ENCODE measurements at places on chromosomes 11 and 22.

DNA sequence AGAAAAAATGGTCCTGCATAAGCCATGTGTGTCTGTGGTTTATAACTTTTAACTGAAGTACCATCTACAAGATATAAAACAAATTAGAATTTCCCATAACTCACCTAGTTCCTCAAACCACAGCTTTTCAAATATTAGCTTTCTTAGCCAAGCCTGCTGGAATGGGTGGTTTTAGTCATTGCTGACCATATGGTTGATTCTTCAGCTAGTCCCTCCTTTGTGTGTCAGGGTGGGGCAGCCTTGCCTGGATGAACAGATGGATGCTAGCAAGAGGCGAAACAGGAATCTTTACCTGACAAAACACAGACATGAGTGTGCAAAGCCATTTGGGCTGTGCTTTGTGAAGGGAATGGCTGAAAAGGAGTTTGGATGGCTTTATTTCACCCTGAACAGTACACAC is 6.9 kb upstream of the B3GNT6 start:
- no peak for DNase-seq

GRCh38 chr11:12560362-12560761 is 113.9 kb upstream of the TEAD1 start:
- DNase-seq: no peak

- DNase-seq: no peak
Measured at GRCh38 chr11:2931771-2932738, 2.8 kb upstream of the PHLDA2 start.

- no peak for DNase-seq
Measured at GRCh38 chr11:100619484-100619883, 67.6 kb upstream of the ARHGAP42 start.

- DNase-seq: no peak
Measured at GRCh38 chr11:33980897-33981296, 70.6 kb upstream of the CAPRIN1 start.

DNA sequence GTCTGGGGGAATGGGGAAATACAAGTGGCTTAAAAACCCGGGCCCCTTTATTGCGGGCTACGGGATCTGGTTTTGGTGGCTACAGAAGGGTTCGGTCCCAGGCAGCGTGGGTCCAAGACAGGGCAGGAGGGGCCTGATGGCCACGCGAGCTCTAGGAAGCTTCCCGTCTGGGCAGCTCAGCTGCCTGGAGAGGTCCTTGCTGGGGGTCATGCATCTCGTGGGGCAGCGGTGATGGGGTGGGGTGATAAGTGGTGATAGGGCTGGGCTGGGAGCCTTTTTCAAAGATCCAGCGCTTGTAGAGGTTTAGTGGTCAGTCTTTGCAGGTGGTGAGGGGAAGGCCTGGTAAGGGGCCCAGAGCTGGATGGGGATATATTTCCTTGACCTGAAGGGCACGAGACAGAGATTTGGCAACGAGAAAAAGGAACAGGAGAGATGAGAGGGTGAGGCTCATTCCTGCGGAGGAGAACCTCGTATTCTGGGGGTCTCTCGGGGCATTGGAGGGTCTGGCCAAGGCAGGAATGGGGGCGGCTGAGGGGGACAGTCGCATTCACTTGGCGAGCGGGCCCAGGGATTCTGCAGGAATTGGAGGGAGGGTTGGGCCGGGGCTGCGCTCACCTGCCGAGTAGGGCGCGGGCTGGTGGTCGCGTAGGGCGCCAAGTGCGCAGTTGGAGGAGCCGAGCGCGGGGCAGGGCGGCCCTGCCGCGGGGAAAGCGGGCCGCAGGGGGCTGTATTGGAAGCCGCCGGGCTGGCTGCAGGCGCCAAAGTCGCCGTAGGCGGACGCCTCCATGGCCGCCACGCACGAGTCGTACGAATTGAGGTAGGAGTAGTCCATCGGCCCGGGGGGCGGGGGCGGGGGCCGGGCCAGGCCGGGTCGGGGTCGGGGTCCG is 560 bp downstream of the PHOX2A start:
- no peak for DNase-seq

GRCh38 chr11:76662656-76663485 is 7.7 kb downstream of the LRRC32 start:
- no peak for DNase-seq

GRCh38 chr11:95182397-95182796 is 48.6 kb downstream of the SESN3 start:
- DNase-seq: no peak

DNA sequence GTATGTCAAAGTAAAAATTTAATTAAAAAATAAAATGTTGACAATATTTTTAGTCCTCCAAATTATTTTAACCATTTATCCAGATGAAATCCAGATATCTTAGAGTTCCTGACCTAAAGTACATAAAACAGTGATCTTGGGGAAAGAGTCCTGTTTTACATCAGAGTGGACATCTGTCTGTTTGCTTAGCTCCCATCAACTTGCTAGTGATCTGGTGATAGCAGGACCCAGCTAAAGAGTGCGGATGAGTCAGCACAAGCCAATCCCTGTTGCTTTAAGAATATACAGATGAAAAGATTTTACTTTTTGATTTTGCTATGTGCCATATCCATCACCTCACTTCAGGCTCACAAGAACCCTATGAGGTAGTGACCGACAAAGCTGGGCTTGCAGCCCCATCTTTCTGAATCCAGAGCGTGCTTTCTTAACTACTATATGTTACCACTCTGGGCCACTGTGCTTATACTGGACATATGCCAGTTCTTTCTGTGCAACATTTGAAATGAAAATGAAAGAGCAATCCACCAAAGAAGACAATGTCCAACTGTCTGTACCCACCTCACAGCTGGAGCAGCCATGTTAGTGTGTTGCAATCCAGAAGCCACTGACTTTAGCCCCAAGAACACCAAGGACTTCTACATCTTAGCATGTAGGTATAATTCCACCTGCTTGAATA is 167.6 kb upstream of the SESN3 start:
- DNase-seq: no peak

- DNase-seq: no peak
Measured at GRCh38 chr22:46147471-46148267, 2.7 kb upstream of the PPARA start.

- no peak for DNase-seq
Measured at GRCh38 chr11:6841694-6842093, 3.8 kb upstream of the OR10A5 start.

DNA sequence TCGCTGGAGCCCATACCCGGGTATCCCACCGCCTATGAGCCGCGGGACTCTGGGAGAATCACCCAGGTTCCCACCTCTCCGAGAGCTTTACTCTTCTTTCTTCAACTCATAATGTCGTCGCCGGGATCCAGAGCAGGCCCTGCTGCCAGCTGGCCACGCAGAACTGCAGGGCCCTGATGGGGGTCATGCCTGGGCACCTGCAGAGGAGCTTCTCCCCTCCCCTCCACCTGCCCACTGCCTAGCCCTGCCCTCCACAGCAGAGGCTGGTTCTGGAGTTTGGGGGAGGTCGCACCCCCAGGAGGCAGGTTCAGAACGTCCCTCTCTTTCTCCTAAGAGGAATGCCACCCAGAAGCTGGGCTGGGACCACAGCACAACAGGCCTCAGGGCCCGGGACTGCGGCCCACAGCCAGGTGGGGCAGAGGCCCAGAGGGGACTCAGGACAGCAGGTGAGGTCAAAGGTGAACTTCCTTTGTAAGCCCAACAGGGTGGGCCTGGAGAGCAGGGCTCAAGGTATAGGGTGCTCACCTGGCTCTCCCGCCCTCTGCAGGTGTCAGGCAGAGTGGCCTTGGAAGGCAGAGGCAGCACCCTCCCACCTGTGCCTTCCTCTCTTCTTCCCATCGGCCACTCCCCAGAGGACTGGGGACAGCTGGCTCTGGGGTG is 1.9 kb downstream of the SLC25A45 start:
- DNase-seq: no peak

DNA sequence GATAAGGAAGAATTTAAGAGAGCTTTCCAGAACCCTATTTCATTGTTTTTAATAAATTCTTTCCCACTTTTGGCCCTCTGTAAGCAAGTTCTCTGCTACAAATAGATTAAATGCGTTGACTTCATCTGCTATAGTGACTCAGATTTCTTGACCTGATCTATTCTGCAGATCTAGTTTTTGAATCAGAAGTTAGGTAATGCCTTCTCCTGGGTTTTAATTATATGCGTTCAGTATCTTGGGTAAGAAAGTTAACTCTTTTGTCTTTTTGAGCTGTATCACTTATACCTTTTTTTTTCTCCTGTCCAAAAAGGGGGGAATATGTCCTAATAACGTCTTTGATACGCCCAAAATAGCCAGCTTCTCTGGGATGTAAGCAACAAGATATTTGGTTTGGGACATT is 2.4 kb upstream of the HEPHL1 start:
- no peak for DNase-seq

- DNase-seq: no peak
Measured at GRCh38 chr11:116649268-116649667, 123.5 kb downstream of the BUD13 start.

DNA sequence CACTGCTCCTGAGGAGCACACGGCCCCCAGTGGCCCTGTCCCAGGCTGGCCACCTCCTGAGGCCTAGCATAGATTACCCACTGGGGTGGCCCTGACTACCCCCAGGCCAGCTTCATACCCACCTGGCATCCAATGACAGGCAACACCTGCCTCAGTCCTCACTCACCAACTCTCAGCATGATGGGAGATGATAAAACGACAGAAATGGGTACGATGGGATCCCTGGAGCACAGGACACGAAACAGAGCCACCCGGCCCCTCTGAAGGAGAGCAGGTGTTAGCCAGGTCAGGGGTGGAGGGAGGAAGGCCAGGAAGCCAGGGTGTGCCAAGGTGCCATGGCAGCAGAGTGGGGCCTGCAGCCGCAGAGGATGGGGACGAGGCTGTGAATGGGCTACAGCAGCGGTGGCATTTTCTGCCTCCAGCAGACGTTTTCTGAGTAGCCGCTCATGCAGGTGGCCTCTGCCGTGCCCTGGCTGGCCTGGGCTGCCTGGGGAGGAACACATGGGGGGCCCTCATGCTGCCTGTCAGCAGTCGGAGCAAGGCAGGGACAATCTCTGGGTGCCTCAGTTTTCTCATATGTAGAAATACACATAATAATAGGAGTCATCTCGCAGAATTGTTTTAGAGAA is 50.2 kb upstream of the FGF3 start:
- DNase-seq: no peak

DNA sequence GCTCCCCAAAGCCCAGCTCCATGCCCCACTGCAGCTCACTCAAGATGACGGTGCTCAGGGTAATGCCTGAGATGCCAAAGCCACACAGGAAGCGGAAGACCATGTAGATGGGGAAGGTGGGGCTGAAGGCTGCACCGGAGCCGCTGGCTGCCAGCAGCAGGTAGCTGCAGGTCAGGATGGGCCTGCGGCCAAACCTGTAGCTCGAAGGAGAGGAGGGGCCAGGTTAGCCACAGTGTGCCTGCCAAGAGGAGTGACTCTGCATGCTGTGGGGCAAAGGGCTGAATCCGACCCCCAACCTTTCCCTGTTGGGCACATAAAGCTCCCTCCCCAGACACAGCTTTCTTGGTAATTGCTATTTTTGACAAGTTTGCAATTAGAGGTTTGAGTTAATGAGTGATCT is 14.9 kb upstream of the SLC22A6 start:
- no peak for DNase-seq

DNA sequence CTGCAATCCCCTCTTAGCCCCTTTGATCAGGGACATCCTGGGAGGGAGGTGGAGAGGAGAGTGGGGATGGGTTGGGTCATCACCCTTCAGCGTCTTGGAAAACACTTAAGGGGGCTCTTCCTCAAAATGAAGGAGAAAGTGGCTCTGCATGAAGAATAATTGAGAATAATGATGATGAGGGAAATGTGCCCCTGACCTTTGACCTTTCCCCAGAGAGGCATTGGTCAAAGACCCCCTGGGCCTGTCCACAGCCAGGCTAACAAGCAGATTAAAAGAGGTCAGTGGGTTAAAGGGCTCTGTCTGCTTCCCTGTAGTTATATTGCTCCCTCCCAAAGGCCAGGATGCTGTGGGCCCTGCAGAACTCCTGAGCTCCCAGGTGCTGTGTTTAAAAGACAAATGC is 68.7 kb downstream of the NAV2 start:
- no peak for DNase-seq

DNA sequence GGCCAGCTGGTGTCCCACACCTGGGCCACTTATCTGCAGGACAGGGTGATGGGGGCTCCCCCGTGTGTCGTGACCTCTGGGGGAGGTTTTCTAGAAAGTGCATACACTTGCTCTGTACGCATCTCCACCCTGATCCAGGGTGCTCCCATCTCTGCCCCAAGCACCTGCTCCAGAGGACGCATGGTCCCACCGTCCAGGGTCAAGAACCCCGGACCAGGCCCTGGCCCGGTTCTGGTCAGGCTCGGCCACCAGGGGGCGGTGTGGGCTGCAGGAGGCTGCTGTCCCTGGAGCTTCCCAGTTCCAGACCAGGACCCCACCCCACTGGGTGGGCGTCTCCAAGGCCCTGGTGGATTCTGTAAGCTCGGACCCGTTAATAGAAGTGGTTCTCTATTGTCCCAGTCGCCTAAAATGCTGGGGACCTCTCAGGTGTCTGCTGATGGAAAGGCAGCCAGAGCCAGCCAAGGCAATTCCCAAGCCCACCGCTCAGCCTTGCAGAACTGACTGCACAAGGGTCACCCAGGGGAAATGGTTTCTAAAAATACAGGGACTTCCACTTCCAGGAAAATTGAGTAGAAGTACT is 34.7 kb upstream of the SEPTIN5 start:
- DNase-seq: no peak

- no peak for DNase-seq
Measured at GRCh38 chr11:3865388-3866193, 10.1 kb downstream of the STIM1 start.

GRCh38 chr11:77175869-77176539 is 48.0 kb downstream of the MYO7A start:
- DNase-seq: no peak

DNA sequence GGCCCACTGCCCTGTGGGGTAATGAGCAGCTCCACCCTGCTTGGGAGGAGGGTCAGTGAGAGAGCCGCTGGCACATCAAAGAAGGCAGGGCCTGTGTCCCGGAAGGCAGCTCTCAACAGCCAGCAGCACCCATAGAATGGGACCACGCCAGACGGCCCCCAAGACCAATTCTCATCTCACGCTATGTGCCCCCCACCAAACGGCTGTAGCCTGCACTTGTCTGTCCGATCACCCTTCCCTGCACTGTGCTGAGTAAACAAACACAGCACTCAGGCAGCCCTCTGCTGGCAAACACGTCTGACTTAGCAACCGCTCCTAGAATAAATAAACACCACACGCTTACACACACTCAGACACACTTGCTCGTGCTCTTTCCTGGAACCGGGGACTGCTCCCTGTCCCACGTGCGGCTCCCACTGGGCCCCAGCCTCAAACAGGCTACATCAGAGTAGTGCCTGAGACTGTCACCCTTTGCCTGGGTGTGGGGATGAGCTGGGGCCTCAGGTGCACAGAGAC is 53.2 kb upstream of the CDON start:
- no peak for DNase-seq

- DNase-seq: no peak
Measured at GRCh38 chr11:24289301-24289700, 207.6 kb upstream of the LUZP2 start.

GRCh38 chr11:65551572-65552387 is 6.4 kb downstream of the LTBP3 start:
- DNase-seq: no peak

- DNase-seq: no peak
Measured at GRCh38 chr11:27820249-27820648, 120.0 kb upstream of the BDNF start.

- DNase-seq: no peak
Measured at GRCh38 chr22:31836010-31836409, 82.2 kb downstream of the DEPDC5 start.

- no peak for DNase-seq
Measured at GRCh38 chr11:71386202-71386601, 62.0 kb downstream of the DHCR7 start.

Measured in T1000 (cell line).